AG04450 (cell line): ENCODE measurements at places on chromosomes 7 and 10.

- DNase-seq = no peak
These were observed 30.2 kb downstream of the ACADSB start for GRCh38 chr10:123038782-123039631.

- DNase-seq = no peak
These were observed 37.7 kb downstream of the WAC start for GRCh38 chr10:28570598-28570997.

DNA sequence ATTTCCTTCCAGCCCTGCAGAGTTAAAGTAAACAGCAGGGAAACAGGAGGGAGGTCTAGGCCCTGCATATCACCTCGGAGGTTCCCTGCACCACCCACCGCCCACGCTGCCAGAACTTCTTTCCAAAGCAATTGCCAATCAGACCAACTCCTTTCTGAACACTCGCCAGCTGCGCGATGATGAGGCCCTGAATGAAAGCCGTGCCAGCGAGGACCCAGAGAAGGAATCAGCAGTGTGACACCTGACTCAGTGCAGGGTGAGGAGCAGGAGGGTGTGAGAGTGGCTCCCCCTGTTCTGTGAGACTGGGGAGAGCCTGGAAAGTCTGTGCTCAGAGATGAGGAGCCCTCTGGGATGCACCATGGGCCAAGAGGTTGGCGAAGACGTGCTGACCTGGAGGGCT is 3.3 kb upstream of the TCERG1L start:
- no peak for DNase-seq

DNA sequence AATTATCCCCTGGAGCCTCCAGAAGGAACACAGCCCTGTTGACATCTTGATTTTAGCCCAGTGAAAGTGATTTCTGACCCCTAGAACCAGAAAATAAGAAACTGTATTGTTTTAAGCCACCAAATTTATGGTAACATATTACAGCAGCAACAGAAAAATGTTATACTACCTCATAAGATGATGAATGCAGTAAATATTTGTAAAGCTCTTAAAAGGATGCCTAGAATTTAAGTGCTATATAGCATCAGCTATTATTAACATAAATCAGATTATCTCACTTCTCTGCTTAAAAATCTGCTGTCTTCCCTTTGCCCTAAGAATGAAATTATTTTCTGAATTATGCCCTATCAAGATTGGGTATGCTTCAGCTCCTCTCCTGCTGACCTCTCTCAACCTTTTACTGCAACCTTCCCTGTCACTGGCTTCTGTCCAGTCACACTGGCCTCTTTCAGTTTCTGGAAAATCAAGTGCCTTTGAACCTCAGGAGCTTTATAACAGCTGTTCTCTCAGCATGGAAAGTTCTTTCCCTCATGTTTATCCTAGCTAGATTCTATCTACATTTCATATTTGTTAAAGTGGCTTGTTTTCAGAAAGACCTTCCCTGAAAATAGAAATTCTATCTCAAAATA is 78.9 kb downstream of the GPR37 start:
- DNase-seq = no peak

- no peak for DNase-seq
These were observed 9.9 kb downstream of the AIFM2 start for GRCh38 chr10:70122742-70123141.

GRCh38 chr7:158397885-158398284 is 189.7 kb downstream of the PTPRN2 start:
- no peak for DNase-seq
